ENCODE measurements at places on chromosomes 16 and 17.

DNA sequence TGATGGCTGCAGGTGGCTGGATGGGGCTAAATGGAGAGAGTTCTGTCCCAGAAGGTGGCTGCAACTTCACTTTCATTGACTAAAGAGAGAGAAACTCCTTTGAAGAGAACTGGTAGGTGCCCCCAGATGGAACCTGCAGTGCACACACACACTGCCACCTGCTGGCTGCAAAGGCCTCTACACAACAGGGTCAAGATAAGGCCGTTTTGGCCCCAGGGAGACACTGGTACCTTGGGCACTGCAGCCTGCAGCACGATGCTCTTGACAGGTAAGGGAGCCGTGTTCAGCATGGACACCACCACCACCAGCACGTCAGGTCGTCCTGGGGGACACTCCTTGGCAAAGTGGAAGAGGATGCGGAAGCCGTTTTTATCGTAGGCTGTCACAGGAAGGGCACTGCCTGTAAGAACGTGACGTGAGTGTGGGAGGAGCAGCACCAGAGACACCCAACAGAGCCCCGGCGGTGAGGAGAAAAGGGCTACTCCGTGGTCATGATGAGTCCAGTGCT, 22.7 kb downstream of the GGA3 start:
- peak; percentile 17 for DNase-seq

DNA sequence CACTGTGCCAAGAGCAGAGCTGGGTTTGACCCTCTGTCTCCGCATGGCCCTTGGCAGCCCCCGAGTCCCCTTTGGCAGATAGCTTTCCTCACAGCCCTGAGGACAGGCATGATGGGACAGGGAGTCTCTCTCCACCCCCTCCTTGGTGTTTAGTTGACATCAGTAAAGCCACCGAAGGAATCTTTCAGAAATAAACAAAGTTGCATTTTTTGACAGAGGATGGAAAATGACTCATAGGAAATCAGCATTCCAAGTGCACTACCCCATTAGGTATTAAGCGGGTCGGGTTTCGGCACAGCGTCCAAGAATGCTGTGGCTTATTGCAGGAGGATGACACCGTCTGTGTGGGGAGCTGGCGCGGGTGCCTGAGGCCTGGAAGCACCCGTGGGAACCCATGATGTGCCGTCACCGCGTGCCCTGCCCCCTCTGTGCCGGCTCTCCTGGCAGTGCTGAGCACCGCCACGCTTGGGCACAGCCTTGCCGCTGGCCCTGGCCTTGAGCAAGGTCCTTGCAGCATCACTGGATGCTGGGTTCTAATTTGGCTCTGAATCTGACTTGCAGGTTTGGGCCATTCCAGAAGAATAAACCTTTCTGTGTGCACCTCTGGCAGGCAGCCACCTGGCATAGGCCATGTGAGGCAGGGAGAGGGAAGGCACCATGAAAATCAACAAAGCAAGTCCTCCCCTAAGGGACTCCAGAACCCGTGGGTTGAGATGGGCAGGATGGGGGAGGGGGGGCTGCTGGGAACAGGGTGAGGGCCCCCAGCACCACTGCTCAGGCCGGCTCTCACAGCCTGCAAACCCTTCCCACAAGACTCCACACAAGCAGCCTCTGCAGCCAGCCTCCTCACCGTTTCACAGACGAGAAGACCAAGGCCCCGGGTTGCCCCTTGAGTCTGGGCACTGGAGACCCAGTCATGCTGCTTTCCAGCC, 50.5 kb upstream of the ZNF469 start:
- no peak for DNase-seq

DNA sequence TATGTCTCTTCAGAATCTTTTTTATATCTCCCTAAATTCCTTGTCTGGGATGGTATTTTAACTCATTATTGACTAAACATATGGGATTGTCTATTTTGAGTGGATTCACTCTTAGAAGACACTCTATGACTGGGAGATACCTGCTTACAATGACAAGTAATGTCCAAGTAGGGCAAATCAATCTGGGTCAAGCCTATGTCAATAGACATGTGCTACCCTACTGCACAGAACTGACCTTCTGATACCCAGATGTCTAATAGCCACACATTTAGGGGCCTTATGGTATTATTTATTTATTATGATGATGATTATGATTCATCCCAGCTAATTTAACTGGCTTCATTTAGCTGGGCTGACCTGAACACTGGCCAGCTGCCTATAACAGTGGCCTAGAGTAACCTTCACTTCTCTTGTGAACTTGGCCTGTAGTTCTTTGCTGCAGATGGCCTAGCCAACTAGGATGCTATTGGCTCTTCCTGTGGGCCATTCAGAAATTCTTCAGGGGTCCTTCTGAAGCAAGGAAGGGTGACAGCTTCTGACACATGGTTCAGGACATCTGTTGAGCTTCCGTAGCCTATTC, 138.0 kb downstream of the ANKFN1 start:
- no peak for DNase-seq

GRCh38 chr17:62804822-62805221, 3.3 kb downstream of the MARCHF10 start:
- no peak for DNase-seq

DNA sequence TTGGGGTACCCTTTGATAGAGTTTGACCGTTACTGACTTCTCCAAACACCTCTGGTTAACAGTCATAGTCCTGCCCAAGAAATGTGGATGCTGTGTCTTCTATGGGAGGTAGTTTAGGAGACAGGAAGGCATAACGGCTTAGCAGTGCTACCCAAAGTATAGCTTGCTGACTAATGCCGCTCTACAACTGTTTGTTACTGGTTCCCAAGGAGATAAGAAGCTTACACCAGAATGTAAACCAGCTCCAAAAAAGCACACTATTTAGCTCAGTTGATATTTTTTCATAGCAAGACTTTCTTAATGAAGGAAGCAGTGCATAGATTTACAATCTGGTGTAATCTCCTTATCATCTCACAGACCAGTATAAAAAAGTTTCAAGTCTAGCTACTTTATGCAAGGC, 95.7 kb downstream of the HS3ST3B1 start:
- DNase-seq = no peak

DNA sequence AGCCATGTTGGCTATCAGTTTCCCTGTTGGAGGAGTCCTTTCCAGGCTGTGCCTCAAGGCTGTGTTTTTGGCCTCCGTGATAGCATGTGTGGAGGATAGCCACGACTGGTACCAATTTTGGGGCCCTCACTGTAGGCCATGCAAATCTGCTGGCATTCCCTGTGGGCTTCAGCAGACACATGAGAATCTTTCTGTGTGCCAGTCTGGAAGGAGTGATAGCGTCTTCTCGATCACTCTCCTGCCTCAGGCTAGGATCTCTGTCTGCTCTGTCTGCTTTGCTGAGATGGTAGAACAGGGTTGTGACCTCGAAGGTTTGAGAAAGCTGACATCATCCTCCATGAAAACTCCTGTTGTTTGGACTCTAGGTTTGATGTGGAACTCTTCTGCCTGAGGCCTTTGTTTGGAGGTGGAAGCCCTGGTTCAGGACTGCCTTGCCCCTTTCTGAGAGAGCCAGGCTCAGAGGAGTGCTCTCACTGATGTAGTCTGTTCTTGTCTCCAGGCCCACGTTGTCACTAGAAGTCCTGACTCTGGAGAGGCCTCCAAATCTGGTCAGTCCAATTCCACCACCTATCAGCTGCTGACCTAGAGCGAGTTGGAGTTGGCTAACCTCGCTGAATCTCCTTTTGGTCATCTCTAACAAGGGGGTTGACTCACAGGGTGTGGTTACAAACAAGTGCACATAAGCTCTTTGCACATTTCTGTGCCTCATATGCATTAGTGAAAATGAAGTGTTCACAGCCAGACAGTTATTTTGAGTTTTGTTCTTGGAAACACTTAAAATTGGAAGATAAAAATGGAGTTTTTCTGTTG, 12.1 kb upstream of the EDC4 start:
- DNase-seq = no peak

GRCh38 chr16:75231570-75231969, 12.8 kb downstream of the CTRB1 start:
- no peak for DNase-seq

DNA sequence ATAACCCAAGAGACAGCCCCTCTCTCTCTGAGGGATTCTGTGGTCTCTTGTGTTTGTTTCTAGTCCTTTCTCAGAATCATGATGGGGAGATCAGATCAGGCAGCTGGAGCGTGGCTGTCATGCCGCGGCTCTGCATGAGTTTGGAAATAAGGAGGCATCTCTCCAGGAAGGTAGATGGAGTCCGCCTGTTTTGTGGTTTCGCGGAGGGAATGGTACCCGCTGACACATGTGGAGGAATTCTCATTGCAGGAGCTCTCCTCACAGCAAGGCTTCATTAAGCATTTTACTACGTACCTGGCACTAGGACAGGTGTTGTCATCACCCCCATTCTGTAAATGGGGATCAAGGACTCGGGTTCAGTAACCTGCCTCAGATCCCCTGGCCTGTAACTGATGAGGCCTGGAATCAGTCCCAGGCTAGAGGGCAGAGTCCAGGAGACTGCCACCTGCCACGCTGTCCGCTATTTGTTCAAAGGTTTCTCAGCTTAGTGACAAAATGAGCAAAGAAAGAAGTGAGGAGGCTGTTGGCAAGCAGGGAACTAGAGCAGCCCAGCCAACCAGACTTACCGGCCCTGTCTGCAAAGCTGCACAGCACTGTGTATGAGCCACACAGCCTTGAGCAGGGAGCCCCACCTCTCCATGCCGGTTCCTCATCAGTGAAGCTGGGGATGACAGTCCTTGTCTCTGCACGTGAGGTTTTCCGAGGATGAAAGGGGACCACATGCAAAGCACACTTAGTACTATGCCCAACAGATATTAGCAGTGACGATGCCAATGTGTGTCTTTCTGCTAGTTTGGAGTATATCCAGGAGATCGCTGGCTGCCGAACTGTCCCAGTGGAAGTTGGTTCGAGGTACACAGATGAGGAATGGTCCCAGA, 11.0 kb downstream of the KDM8 start:
- DNase-seq = no peak

DNA sequence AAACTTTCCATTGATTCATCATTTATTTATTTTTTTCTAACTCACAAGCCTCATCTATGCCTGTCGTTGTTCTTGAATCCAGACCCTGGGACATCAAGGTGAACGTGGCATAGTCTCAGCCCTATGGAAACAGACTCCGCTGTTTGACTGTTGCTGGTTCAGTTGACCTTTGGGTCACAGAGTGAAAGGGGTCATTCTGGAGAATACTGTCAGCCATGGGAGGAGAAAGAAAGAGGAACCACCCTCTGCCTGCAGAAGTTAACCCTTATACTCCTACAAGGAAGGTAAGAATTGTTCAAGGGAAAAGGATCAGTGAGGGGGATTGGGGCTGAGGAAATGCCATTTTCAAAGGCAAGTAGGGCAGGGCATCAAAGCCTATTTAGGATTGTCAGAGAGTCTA, 387.6 kb upstream of the MAF start:
- DNase-seq = no peak

GRCh38 chr16:30112197-30113030, 923 bp downstream of the GDPD3 start:
- no peak for DNase-seq

DNA sequence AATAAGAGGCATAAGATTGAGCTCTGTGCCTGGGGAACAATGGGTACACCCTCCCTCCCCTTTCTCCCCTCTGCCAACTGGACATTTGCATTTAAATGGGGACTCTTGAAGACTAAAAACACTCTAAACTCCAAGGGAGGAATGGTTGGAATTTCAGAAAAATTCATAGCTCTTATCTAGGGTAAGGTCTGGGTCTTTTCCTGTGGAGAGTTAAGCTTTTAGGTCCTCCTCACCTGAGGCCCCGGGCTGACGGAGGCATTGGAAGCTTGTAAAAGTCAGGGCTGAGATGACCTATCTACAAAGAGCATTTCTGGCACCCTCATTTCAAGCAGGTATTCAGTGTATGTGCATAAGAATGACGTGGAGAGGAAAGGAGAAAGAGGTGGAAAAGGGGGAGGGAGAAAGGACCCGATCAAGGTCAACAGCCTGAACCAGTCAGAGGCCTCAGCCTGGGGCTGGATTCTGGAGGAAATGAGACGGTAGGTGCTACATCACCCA, 78.0 kb downstream of the RAP1GAP2 start:
- no peak for DNase-seq

GRCh38 chr17:45940293-45940692, 45.9 kb downstream of the MAPT start:
- no peak for DNase-seq

GRCh38 chr16:70345840-70346239, 863 bp upstream of the DDX19A start:
- DNase-seq = no peak

DNA sequence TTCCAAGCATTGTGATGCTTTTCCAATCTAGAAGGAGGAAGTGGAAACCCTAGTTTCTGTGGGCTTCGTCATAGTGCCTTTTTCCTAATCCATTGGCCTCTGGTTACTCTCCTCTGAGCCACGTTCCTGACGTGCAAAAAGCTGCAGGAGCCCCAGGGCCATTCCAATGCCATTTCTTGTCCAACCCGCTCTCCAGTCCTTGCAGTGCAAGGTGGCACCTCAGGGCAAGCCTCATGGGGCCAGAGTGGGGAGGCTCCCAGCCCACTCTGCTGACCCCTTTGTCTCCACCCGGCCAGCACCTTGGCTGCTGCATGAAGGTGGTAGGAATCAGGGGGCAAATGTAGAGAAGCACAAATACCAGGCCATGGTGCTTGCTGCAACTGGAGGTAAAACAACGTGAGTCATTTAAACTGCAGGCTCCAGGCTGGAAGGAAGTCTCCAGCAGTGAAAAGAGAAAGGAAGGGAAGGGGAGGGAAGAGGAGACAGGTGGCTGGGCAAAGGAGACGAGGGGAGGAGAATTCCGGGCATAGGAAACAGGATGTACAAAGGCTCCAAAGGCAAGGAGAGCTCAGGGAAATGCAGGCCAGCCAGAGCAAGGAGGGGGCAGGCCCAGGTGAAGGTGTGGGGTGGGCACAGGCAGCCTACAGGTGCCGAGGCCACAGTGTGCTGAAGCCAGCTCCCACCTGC, 168.2 kb upstream of the TNRC6C start:
- DNase-seq = peak; percentile 84

DNA sequence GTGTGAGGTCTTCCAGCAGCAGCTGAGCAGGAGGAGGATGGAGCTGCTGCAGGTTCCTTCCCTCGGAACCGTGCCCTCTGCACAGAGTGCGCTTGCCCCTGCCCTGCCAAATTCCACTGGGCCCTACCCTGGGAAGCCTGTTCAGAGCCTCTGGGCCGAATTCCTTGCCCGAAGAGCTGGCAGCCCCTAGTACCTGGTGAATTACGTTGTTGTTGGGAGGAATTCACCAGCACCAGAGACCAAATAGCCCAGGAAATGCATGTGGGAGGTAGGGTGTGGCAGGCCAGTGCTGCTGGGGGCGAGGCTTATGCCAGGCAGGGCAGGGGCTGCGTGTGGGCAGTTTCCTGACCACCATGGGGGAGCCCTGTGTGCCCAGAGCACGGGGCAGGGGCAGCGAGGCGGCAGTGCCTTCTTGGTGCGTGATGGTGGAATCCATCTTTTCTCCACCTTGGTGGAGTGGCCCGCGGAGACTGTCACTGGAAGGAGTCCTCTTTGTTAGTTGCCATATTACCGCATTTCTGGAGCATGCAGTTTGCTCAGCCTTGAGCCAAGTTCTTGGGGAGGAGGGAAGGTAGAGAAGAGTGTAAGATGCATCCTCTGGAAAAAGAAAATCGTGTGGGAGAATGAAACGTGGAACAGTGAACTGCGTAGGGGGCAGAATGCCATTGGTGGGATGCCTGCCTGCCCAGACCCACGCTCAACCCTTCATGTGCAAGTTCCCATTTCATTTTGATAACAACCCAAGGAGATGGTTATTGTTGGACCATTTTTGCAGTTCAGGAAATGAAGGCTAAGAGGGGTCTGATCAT, 2.3 kb downstream of the MRC2 start:
- DNase-seq = no peak

All from NCI-H2081 (cell line).